SK-N-SH (cell line): ENCODE measurements at places on chromosomes 1 and 21. TPM values are rescaled to one million over a fixed set of nuclear protein-coding genes. Genes with fewer than 3 reads are reported as not detected.
A peak's percentile ranks its signal among the peaks of the same experiment; 100 is the strongest.

- H3K4me1 ChIP-seq = peaks cover 3% of the 10 kb centered on the region; the same call in 1 of the 2 replicates
- H3K4me3 ChIP-seq = no peak overlapping the region
- no peak for DNase-seq
- H3K36me3 ChIP-seq = no peaks in the 10 kb centered on the region
Observed at GRCh38 chr21:39576518-39577128, 36.1 kb upstream of the B3GALT5 start.

GRCh38 chr21:35652872-35653271 lies 407.5 kb downstream of the SETD4 start:
- no peak overlapping the region for H3K4me3 ChIP-seq
- peaks cover 6% of the 10 kb centered on the region; the same call in 1 of the 2 replicates for H3K4me1 ChIP-seq
- no peak overlapping the region for H3K27ac ChIP-seq
- H3K27me3 ChIP-seq = no peaks in the 10 kb centered on the region
- DNase-seq = no peak
- H3K36me3 ChIP-seq = no peaks in the 10 kb centered on the region

- H3K27me3 ChIP-seq = no peaks in the 10 kb centered on the region
- DNase-seq = no peak
- no peak overlapping the region for H3K27ac ChIP-seq
- peaks cover 5% of the 10 kb centered on the region; the same call in 1 of the 2 replicates for H3K4me1 ChIP-seq
- no peak overlapping the region for H3K4me3 ChIP-seq
Observed at GRCh38 chr1:226641671-226642231, 93.2 kb downstream of the STUM start.

The PLCH2 gene
- polyA plus RNA-seq = 0.08 and 0.18 TPM in 2 replicates

DNA sequence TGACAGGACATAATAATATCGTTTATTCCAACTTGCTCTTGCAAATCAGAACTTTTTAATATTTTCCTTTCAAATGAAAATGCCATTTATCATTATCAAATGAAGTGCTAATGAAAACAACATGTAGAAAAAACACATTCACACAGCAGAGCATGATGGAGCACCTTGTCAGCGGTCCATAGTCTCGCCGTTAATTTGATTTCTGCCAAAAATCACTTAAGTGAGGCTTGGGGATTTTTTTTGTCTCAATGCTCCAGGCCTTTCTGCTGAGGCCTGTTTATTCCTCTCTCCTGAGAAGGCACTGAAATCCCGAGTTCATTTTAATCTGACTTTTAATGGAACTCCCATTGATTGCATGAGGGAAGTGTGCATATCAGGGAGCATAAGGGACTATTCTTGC lies 122.5 kb downstream of the ELAVL4 start:
- H3K36me3 ChIP-seq = no peaks in the 10 kb centered on the region
- H3K4me1 ChIP-seq = no peaks in the 10 kb centered on the region
- DNase-seq = peak; percentile 55
- peak overlapping the region; percentile 92 for H3K27ac ChIP-seq
- H3K27me3 ChIP-seq = no peaks in the 10 kb centered on the region

GRCh38 chr1:161230762-161231161 lies 4.9 kb downstream of the TOMM40L start:
- no peaks in the 10 kb centered on the region for H3K36me3 ChIP-seq
- peaks cover 16% of the 10 kb centered on the region for H3K4me1 ChIP-seq
- H3K27ac ChIP-seq = no peak overlapping the region
- H3K4me3 ChIP-seq = no peak overlapping the region

DNA sequence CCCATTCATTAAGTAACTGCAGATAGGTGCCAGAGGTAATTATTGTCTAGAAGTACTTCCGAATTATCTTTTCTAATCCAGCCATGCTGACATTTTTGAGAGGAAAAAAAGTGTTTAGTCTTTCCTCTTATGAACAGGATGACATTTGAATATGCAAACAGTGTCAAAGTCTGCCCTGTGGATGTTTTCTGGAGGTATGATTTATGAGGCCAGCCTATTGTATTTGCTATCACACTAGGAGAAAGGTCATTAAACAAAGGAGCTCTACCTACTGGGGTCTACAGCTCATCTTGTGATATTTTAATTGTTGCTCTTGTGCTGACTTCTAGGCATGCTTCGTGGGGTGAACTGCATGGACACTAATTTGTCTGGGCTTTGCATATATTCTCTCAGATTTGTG lies 559.7 kb upstream of the CAMK1G start:
- no peak overlapping the region for H3K4me3 ChIP-seq
- H3K36me3 ChIP-seq = no peaks in the 10 kb centered on the region
- no peak overlapping the region for H3K27ac ChIP-seq

- H3K36me3 ChIP-seq = no peaks in the 10 kb centered on the region
- H3K27ac ChIP-seq = no peak overlapping the region
- H3K4me1 ChIP-seq = no peaks in the 10 kb centered on the region
- H3K4me3 ChIP-seq = no peak overlapping the region
Observed at GRCh38 chr1:55534565-55535121, 319.5 kb upstream of the USP24 start.

GRCh38 chr1:153397051-153397923 lies 6.4 kb upstream of the S100A8 start:
- no peaks in the 10 kb centered on the region for H3K4me1 ChIP-seq
- no peaks in the 10 kb centered on the region for H3K36me3 ChIP-seq
- H3K4me3 ChIP-seq = no peak overlapping the region

DNA sequence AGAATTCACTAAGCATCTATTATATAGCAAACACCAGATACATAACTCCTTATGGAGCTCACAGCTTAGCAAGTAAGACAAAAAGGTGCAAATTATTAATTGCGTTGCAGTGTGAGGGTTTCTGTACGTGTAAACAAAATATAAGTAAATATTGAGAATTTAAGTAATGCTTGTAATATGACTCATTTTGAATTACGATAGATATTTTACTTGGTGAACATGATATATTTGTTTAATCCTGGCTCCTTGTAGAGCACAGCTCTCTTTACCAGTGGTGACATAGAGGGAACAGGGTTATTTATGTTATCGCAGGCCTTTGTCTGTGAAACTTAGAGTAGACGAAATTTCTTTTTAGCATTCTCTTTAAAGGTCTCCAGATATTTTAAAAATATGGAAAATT lies 36.4 kb downstream of the LYPLAL1 start:
- no peak overlapping the region for H3K27ac ChIP-seq
- H3K36me3 ChIP-seq = peaks cover 25% of the 10 kb centered on the region
- H3K4me3 ChIP-seq = no peak overlapping the region
- H3K4me1 ChIP-seq = peaks cover 2% of the 10 kb centered on the region; the same call in 1 of the 2 replicates
- H3K27me3 ChIP-seq = no peaks in the 10 kb centered on the region

The LRRC8B gene
- 3.7 and 5.2 TPM in 2 replicates for polyA plus RNA-seq

The CD34 gene
- polyA plus RNA-seq = 0.59 and 0.62 TPM in 2 replicates

- H3K27ac ChIP-seq = peak overlapping the region; percentile 74
- H3K36me3 ChIP-seq = peaks cover 64% of the 10 kb centered on the region
- no peaks in the 10 kb centered on the region for H3K4me1 ChIP-seq
- DNase-seq = no peak
- no peak overlapping the region for H3K4me3 ChIP-seq
Observed at GRCh38 chr1:229596925-229597699, 28.8 kb downstream of the TAF5L start.

DNA sequence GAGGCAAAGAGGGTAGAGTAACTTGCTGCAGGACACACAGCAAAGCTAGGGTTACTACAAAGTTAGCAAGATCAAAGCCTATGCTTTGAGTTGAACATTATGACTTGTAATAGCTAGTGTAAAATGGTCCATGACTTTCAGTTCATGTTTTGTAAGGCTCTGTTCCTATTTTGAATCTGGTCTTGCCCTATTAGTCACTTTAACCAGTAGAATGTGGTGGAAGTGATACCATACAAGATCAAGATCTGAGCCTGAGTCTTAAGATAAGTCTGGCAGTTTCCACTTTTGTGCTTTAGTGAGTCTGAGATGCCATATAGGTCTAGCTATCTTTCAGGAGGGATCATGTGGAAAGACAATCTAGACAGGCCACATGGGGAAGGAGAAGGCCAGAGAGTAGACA lies 282.1 kb upstream of the BRINP3 start:
- no peaks in the 10 kb centered on the region for H3K27me3 ChIP-seq
- no peak for DNase-seq
- no peak overlapping the region for H3K4me3 ChIP-seq
- no peaks in the 10 kb centered on the region; the same call in 1 of the 2 replicates for H3K4me1 ChIP-seq

DNA sequence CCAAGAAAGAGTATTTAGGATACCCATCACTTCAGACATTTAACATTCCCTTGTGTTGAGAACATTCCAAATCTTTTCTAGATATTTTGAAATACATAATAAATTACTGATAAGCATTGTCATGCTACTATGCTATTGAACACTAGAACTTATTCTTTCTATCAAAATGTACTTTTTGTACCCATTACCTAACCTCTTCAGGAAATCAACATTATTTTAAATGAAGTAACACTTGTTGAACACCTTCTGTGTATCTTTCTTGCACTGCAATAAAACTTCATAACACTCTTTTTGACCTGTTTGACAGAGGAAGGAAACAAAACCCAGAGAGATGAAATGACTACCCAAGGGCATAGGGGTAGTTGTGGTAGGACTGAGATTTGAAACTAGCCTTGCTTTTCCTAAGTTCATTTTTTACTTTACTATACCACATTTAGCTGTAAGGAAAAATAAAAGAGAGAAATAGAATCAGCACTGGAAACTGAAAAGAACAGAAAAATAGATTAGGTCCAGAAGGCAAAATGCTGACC lies 99.4 kb downstream of the UCHL5 start:
- no peaks in the 10 kb centered on the region for H3K36me3 ChIP-seq
- no peak for DNase-seq
- no peak overlapping the region for H3K27ac ChIP-seq
- H3K4me3 ChIP-seq = no peak overlapping the region

The RAD54L gene
- 11.5 and 13.4 TPM in 2 replicates for polyA plus RNA-seq

The TNFAIP8L2 gene
- not detected in 2 replicates for polyA plus RNA-seq

- no peak overlapping the region for H3K27ac ChIP-seq
- H3K36me3 ChIP-seq = peaks cover 66% of the 10 kb centered on the region
- no peak overlapping the region for H3K4me3 ChIP-seq
- DNase-seq = no peak
Observed at GRCh38 chr21:46255758-46256337, 27.3 kb upstream of the LSS start.

- no peaks in the 10 kb centered on the region for H3K36me3 ChIP-seq
- no peak overlapping the region for H3K4me3 ChIP-seq
- H3K27me3 ChIP-seq = no peaks in the 10 kb centered on the region
- no peak overlapping the region for H3K27ac ChIP-seq
- no peak for DNase-seq
Observed at GRCh38 chr1:10607228-10607627, 132.5 kb downstream of the PEX14 start.

The CATSPERE gene
- 0.30 and 0.54 TPM in 2 replicates for polyA plus RNA-seq

The OLFML3 gene
- 26.1 and 28.3 TPM in 2 replicates for polyA plus RNA-seq

The TRIM17 gene
- 1.5 and 1.6 TPM in 2 replicates for polyA plus RNA-seq

DNA sequence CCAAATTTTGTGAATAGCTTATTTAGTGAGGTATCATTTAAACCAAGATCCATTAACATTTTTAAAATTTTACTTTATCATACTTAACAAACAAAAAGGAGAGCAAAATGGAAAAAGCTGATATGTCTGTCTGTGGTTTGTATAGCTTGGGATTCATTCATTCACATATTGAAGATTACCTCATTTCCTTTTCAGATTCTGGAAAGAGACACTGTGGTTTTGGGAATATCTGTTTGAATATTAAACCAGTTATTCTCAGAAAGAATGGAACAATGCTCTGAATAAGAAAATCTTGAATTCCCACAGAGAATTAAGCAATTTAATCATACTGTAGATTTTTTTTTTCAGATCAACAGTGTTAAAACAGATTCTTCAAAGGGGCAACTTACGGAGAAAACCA lies 93.8 kb upstream of the PRDX6 start:
- H3K27me3 ChIP-seq = no peaks in the 10 kb centered on the region
- no peaks in the 10 kb centered on the region for H3K4me1 ChIP-seq
- peak overlapping the region; percentile 58 for H3K27ac ChIP-seq
- H3K36me3 ChIP-seq = no peaks in the 10 kb centered on the region
- no peak overlapping the region for H3K4me3 ChIP-seq

GRCh38 chr1:206680279-206680678 lies 4.4 kb upstream of the MAPKAPK2 start:
- H3K4me1 ChIP-seq = peaks cover 10% of the 10 kb centered on the region; the same call in 1 of the 2 replicates
- H3K27me3 ChIP-seq = peaks cover 4% of the 10 kb centered on the region; the same call in 1 of the 2 replicates
- no peak for DNase-seq

The SLC30A2 gene
- not detected in 2 replicates for polyA plus RNA-seq

The DNAJC6 gene
- 1.9 and 2.5 TPM in 2 replicates for polyA plus RNA-seq

DNA sequence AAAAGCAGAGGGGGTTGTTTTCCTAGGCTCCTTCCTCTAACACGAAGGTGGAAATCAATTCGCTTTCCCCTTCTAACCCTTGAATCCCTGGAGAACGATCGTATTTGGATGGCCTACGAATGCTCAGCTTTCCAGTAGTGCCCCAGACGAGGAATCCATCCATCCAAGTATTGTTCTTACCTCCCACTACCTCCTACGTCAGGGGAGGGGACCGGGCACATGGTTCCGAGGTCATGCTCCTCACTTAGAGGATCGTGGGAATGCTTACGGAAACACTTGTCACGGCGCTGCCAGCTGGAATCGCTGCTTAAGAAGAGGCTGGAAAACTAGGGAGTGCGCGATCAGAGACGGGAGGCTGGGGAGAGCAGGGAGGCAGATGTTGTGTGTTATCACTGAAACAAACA lies 47.4 kb downstream of the CAPZB start:
- H3K27ac ChIP-seq = peak overlapping the region; percentile 62
- H3K4me3 ChIP-seq = no peak overlapping the region
- H3K36me3 ChIP-seq = peaks cover 10% of the 10 kb centered on the region; the same call in 1 of the 2 replicates
- no peak for DNase-seq
- H3K4me1 ChIP-seq = peaks cover 79% of the 10 kb centered on the region

GRCh38 chr1:239997515-239998311 lies 94.0 kb upstream of the FMN2 start:
- H3K27me3 ChIP-seq = peaks cover 32% of the 10 kb centered on the region; the same call in 1 of the 2 replicates
- peak overlapping the region; percentile 56 for H3K4me3 ChIP-seq
- 0 out of 2 replicates have a peak, but pooled peaks cover 8% of the 10 kb centered on the region for H3K4me1 ChIP-seq
- H3K27ac ChIP-seq = no peak overlapping the region

DNA sequence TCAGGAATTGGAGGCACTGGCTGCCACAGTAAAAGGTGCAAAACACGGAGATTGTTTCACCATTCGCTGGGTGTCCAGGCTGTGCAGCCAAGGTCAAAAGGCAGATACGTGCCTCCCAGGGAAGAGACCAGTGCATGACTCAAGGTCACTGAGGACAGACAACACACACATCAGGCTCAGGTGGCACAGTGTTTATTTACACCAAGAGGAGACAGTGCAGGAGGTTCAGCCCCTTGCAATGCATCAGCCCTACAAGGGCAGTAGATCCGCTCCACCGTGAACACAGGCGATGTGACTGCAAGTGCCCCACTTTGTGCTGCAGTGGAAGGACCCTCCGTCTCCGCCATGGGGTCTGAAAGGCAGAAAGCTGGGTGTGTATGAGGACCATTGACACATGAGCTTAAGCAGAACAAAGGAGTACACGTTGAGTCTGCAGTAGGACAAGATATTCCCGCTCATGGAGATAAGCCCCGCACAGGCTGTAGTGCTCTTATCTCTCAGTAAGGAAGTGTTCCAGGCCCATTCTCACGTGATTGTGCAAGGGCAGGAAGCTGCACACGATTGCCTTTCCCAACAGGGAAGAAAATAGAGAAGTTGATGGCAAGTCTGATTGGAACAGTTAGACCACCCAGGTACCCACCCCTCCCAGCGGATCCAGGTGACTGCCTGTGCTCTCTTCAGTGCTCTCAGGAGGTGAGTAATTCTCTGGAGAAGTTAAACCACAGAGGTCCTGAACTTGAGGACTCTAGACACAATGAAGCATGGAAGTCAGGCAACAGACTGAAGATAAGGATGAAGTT lies 37.5 kb upstream of the QSOX1 start:
- H3K27ac ChIP-seq = peak overlapping the region; percentile 44; the same call in 1 of the 2 replicates
- no peak overlapping the region for H3K4me3 ChIP-seq
- H3K4me1 ChIP-seq = no peaks in the 10 kb centered on the region
- DNase-seq = no peak
- H3K36me3 ChIP-seq = peaks cover 3% of the 10 kb centered on the region

GRCh38 chr21:46603228-46603627 lies 1.7 kb downstream of the S100B start:
- no peak for DNase-seq
- H3K4me1 ChIP-seq = peaks cover 7% of the 10 kb centered on the region
- H3K36me3 ChIP-seq = no peaks in the 10 kb centered on the region
- no peaks in the 10 kb centered on the region for H3K27me3 ChIP-seq
